Stimulated activated CD8-positive, alpha-beta memory T cell treated with anti-CD3 and anti-CD28 coated beads, Interleukin-4, amount 100 ng/mL, for 4 hours (primary cell): ENCODE measurements at places on chromosomes 4 and X.

DNA sequence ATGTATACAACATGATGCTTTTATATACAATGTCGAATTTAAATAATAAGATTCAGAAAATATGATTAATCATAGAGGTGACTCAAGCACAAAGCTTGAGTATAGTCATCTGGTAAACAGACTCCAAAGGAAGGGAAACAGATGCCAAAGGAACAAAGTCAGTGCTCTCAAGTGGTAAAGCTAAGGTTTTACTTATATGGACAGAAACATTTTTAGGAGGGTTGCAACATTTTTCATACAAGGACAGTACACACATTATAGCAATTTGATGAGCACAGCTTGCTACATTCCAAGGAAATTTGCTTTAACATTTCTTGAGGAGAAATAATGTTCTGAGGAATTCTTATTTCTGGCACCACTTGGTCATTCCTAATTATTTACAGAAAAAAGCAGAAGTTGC lies 333.4 kb upstream of the AADAT start:
- DNase-seq = no peak

DNA sequence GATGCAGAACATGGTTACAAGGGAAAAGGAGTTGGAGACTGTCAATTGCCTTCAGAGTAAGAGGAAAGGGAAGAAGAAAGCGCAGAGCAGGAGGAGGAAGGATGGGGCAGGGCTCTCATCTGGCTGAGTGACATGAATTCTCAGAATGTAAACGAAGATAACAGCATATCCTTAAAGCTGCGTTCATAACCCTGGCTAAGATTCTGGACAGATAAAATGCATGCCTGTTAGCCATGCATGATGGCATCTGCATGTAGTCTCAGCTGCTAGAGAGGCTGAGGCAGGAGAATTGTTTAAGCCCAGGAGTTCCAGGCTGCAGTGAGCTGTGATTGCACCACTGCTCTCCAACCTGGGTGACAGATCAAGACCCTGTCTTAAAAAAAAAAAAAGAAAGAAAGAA lies 493.5 kb upstream of the PRKX start:
- DNase-seq = no peak

DNA sequence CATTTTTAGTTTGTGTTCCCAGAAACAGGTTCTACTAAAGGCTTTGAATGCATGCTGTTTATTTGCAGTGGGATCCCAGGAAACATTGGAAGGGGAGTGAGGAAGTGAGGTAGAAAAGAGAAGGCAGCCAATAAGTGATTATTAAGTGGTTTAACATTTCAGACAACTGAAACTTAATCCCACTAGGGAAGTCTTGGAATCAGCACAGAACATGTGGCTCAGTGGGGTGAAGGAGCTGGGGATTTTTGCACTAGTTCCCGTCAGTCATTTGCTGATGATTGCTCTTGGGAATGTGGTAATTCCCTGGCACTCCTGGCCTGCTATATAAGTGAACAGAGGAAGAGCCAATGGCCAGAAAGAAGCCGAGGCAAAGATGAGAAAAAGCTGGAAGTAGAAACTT lies 1053.0 kb upstream of the IGFBP7 start:
- DNase-seq = no peak

- DNase-seq = peak; percentile 52
These were observed at the start of gene MED12 for GRCh38 chrX:71118032-71118984. Gene MED12, plus strand, starts transcription at chrX:71118596. Its CDS starts 159 bp downstream, at chrX:71118755.

DNA sequence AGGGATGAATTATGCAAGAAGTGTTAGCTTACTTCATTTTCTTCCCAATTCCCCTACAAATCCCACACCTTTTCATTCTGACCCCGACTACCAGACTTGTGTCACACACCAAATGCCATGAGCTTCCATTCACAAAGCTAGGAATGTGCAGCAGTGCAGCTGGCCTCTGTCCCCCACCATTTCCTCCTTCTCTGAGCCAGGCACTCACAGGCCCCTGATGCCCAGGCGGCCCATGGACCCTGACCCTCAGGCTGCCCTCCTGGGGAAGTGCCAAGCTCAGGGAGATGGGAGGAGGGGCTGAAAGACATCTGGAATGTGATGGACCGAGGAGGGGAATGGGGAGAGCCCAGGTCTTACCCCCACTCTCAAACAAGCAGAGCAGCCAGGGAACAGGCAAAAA lies 67.0 kb upstream of the BCOR start:
- no peak for DNase-seq

- no peak for DNase-seq
These were observed 9.9 kb downstream of the CENPVL3 start for GRCh38 chrX:51608766-51609165.

DNA sequence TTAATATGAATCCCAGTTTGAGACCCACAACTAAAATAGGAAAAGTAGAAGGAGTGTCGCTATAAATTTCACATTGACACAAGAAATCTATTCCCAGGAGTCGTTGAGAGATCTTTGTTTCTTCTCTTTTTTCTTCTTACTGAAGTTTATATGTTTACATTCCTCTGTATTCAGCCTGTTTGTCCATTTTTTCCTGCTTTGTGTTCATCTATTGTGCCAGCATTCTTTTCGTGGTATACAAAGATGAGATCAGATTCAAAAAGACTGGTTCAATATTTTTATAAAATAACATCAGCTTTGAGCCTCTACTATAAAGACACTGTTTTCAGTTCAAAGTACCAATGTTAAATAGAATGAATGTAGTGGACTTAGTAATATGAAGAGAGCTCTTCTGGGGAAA lies 95.4 kb upstream of the MYOZ2 start:
- DNase-seq = no peak

DNA sequence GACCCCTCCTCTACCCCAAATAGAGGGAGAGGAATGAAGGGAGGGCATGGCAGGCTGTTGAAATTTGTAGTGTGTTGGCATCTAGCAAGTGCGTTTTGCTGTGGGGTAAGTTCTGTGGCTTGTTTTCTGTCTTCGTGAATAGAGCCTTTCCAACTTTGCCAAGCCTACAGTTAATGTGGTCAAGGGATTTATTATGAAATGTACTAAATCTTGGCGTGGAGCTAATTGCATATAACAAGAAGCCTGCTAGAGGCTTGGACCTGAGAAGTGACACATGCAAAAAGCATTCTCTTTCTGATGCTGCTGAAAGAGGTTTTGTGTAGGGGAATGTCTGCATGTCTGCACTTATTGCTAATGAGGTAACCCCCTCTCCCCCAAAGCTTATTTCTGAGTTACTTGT lies 132.2 kb downstream of the BMPR1B start:
- no peak for DNase-seq

DNA sequence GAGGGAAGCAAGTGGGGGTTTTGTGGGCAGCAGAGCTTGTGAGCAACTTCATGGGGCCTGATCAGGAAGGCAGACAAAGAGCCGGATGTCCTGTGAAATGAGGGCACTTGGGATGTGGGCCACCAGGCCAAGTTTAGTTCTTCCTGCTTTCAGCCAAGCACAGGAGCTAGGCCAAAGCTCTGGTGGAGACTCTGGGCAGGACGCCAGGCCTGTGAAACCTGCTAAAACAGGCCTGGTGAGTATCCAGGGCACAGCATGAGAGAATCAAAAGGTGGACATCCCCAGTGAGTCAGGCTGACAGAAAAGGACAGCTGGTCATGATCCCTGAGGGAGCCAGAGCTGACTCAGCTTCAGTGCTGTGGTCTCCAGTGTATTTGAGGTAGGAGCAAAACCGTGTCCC lies 95.7 kb downstream of the NPNT start:
- DNase-seq = no peak

GRCh38 chr4:151129796-151130195 lies 30.4 kb downstream of the RPS3A start:
- no peak for DNase-seq

DNA sequence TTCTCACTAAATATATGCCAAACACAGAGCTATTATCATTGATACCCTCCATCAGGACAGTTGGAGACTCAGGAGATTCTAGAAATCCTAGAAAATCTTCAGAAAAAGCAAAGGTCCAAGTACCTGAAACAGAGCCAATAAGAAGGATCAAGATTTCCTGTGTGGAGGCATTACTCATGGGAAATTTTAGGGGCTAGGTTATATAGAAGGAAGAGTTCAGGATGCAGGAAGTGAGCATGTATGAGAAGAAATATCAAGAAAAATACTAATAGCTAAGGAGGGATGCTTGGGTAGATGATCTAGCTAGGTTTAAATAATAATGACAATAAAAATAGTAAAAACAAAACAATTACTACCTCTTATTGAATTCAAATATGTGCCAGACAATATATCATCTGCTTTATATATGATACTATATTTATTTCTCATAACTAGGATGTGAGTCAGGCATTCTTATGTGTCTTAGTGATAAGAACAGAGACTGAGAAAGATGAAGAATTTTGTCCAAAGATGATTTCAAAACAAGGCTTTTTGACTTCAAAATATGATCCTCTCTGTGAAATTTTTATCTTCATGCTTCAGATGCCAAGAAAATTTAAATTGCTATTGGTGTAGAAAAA lies 66.4 kb upstream of the HHIP start:
- no peak for DNase-seq

GRCh38 chr4:108838451-108838850 lies 75.6 kb upstream of the ETNPPL start:
- no peak for DNase-seq

GRCh38 chr4:70925418-70925817 lies 23.2 kb downstream of the MOB1B start:
- DNase-seq = no peak

- no peak for DNase-seq
These were observed 524.9 kb upstream of the HTR2C start for GRCh38 chrX:114058988-114059418.

- no peak for DNase-seq
These were observed 126.7 kb upstream of the AMOT start for GRCh38 chrX:112967341-112967740.
